ENCODE measurements at places on chromosomes 5 and 9.

DNA sequence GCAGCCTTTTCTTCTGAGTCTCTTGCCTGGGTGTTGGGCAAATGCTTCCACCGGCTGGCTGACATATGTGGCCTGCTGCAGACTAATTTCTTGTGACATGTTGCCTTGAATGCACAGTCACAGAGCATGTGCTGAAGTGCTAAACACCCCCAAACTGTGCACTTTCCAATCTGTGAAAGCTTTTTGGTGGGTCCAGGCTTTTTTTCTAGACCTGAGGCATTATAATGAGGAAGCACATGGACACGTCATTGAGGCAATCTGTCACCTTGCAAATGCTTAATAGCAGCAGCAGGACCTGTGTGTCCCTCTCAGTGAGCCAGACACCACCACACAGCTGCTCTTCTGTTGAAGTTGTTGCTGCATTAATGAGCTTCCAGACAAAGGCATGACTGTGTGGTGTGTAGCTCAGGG lies 274.7 kb downstream of the ELAVL2 start:
- DNase-seq, result no peak

DNA sequence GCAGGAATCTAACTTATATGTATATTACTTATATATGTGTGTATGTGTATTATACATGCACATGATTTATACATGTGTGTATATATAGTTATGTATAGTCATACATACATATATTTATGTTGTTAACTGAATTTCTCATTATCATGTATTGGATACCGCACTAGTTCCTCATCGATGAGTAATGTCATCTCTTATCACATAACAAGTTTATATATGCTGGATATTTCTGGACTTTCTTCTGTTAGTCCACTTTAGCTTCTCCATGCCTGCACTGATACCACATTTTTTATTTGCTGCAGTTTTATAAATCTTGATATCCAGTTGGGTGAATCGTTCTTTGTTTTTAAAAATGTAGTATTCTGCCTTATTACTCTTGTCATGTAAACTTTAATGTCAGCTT lies 50.2 kb downstream of the APC start:
- DNase-seq, result no peak

DNA sequence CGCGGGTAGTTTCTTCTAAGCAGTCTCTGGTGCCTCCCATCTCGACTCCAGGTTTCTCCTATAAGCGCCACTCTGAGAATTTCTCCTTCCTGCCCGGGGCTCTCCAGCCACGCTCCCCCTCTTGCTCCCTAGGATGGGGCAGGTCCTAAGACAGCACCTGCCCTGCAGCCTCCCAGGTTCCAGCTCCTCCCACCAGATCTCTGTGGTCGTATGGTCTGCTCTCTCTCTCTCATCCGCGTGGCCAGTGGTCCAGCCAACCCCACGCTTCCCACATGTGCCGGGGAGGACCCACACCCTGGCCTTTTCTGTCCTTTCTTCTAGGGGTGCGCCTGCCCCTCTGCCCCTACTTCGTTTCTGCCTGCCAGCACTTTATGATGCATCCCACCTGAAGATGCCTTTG lies 40.5 kb downstream of the MVB12B start:
- no peak for DNase-seq

- DNase-seq, result no peak
These were observed 1.0 kb downstream of the GABRB2 start for GRCh38 chr5:161545344-161546094.

DNA sequence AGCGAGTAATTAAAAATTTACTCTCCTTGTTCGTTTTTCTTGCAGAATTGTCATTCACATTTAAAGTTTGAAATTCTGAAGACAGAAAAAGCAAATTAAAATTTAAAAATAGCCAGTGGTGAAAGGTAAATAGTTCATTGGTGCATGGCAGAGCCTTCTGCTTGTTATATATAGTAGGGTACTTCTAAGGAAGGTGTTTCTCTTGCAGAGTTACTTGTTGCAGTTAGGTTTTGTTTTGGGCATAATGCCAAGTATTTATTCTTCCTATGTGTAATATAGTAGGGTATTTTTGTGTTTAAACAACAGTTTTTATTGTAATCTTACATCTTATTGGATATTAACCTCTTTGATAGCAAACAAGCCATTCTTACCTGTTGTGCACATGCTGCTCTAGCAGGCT lies 179.4 kb downstream of the KDM4C start:
- DNase-seq, result no peak

DNA sequence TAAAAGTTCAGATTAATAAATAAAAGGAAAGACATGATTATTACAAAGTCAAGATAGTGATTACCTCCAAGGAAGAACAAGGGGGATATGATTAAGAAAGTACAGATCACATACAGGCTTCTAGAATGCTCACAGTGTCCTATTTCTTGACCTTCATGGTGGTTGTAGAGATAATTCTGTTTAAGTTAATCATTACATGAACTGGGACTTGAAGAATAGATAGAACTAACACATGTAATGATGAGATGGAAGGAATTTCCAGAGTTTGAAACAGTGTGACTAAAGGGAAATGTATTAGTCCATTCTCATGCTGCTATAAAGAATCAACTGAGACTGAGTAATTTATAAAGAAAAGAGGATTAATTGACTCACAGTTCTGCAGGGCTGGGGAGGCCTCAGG lies 72.7 kb downstream of the LURAP1L start:
- DNase-seq, result no peak

GRCh38 chr5:14357851-14358250 lies 214.7 kb downstream of the TRIO start:
- no peak for DNase-seq

- no peak for DNase-seq
These were observed 12.4 kb upstream of the NFIB start for GRCh38 chr9:14326264-14326826.

All from stimulated activated CD8-positive, alpha-beta memory T cell treated with anti-CD3 and anti-CD28 coated beads, Interleukin-15, amount 100 ng/mL, for 48 hours (primary cell).